ENCODE measurements at places on chromosomes 6 and 20.

- DNase-seq = no peak
These were observed 83.5 kb downstream of the CD164 start for GRCh38 chr6:109298605-109299264.

DNA sequence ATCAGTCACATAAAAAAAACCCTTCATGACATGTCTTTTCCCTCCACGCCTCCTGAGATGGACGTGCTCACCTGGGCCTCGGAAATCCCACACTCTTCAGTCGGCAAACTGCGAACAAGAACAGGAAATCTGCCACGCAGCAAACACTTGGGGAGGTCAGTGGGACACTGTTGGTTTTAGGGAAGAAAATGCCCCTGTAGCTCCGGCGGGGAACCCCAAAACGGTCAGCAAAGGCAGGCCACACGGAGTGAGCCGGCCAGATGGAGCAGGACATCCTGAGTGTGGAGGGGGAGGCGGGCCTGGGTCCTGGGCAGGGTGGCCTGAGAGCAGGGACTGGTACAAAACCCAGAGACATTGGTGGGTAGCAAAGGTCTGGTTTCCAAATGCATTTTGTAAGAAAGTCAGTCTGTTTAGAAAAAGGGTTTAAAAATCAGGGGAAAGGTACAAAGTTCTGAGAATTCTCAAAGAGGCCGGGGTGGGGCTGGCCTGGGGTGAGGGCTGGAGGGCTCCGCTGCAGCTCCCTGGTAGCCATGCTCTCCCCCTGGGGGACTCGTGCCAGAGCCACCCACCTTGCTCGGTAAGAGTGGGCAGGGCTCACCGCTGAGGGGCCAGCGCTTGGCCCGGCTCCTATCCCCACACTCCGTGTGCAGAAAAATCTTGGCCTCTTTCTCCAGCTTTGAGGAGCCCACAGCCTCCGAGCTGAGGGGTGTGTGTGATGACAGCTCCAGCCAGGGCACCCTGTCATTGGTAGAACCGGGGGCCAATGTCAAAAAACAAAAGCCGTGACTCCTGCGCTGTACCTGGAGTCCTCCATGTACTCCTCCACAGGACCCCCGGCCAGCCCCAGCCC, 5.2 kb downstream of the SLC2A4RG start:
- no peak for DNase-seq

DNA sequence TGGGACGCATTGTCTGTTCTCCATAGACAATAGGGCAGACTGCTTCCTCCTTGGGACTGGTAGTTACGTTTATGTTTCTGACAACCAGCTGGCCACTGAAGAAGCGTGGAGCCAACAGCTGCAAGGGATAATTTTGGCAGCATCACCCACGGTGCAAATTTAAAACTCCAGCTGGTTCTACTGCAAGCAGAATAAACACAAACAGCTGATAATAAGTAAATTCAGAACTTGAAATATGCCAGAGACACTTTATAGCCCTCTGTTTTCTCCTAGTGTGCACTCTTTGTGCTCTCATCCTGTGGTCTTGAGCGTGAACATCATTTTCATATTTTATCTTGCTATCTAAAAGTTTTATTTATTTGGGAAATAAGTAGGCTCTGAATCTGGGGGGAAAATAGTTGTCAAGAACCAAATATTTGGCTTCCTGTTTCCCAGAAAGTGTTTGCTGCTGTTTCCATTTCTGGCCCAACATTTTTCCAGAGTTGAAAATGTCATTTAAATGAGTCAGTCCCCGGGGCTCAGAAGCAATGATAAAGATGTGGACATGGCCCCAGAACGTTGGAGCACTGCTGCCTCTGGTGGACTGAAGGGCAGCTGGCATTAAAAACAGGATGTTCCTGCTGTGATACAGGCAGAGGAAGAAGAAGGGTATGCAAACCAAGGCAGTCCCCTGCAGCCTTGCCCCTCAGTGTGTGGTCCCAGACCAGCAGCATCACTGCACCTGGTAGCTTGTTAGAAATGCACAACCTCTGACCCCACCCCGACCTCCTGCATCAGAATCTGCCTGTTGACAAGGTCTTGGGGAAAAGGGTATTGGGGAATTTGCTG, 12.5 kb upstream of the THBD start:
- no peak for DNase-seq

GRCh38 chr6:36195471-36196112, 952 bp upstream of the BRPF3 start:
- no peak for DNase-seq

GRCh38 chr6:85078058-85078457, 313.7 kb upstream of the TBX18 start:
- DNase-seq = no peak

DNA sequence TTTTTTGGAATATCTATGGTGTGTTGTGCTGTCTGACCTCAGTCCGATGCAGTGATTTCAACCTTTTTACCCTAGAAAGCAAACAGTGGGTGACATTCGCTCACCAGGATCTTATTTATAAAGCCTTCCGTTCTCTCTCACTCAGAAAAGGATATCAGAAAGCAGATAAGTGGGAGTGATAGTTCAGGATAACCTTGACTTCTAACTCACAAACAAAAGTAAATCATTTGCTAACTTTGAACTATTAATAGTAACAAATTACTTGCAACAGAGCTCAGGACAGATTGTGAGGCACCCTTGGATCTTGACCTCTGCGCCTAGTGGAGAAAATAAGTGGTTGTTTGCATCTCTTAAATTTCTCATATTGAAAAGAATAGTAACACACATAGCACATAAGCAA, 637.1 kb upstream of the CITED2 start:
- DNase-seq = no peak

DNA sequence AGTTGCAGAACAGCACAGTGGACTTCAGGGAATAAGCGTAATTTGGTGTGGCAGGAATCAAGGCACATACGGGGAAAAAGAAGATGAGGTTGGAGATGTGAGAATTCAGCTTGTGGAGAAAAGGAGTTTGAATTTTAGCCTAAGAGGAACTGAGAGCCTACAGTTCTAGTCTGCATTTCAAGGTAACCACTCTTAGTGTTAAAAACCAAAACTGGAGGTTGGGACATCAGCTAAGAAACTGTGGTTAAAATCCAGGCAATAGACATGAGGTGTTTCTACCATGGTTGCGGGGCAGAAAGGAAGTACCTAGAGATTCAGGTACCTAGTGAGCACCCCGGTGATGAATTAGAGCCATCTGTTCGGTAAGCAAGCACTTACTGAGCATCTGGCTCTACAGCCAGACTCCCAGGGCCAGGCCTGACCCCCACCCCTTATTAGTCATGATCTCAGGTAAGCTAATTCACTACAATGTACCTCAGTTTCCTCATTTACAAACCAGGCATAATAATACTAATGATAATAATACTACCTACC, 44.4 kb downstream of the FAXC start:
- DNase-seq = no peak

DNA sequence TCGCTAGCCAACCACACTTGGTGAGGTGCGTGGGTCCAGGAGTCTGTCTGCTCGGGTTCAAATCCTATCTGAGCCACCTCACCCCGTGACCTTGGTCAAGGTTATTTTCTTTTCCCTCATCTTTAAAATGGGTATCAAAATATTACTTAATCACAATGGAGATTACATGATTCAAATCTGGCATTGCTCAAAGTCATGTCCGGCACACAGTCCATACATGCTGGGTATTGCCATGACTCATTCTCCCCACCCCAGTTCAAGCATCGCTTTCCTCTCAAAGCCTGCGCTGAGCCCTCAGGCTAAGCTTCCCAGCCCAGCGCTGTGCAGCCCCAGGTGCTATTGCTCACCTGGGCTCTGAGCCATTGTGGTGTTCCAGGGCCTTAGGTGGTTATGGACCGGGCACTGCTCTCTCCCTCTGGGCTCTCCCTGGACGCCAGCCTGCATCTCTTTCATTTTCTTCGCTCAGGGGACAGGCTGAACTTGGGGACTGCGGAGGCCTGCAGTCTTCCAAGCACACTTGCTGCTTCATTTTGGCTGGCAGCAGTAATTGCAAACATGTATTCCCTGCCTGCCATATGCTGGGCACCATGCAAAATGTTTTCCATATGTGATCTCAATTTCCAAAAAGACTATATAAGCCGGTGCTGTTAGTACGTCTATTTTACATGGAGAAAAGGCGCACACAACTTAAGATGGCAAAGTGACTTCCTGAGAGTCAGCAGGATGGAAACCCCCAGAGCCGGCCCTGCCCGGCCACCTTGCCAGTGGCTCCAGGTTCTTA, 27.3 kb downstream of the WRNIP1 start:
- DNase-seq = no peak

DNA sequence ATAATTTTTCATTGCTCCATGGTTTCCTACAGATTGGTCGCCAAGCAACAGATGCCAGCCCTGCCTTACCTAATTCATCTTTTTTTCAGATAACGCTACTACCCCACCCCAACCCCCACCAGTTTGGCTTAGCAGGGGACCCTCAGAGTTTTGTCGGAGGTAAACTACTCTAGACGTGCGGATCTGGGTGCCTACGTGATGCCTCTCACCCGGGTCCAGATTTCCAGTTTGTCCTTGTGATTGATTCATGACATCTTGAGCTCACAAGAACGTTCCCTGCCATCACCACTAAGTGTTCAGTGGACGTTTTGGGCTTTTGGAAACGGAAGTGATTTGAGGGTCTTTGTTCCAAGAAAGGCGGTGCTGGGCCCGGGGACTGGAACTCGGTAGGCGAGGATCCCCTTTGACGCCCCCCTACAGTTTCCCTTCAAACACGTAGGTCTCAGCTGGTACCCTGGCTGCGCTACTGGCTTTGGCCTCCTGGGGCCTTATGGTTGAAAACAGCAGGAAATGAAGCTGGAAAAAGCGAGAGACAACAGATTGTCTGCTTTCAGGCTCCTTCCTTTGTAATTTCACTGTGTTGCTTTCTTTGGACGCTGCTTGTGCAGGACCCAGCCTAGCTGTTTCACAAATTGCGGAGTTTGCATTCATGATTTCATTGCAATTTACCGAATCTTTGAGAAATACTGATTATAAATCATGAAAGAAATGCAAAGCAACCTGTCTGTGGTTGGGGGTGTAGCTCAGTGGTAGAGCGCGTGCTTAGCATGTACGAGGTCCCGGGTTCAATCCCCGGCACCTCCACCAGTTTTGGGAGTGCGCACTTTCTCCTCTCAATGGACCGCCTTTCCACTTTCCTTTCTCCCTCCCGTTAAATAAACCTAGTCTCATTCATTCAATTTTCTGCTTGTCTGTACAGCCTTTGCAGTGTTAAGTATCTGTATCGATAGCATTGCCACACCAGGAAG, 81.0 kb downstream of the GPX5 start:
- DNase-seq = no peak

GRCh38 chr6:48757661-48758060, 646.7 kb upstream of the PTCHD4 start:
- DNase-seq = no peak

- DNase-seq = no peak
These were observed 2.2 kb downstream of the APCDD1L start for GRCh38 chr20:58512808-58513552.

- DNase-seq = no peak
These were observed 8.2 kb downstream of the GCNT2 start for GRCh38 chr6:10529231-10529801.

DNA sequence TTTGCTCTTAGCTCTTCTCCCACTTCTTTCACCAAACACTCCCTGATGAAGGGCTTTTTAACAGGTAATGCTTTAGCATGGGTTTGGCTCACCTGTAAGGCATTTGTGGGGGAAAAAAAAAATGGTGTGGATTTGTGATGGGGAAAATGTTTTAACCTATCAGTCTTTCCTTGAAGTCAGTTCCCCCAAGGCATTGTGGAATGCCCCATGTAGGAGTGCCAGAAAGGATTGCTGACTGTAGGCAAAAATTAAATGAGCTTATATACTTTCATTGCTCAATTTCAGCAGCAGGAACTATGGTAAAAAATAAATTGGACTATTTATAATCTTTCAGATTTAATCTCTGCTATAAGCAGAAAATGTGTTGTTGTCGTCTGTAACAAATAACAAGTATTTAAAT, 10.6 kb upstream of the SASH1 start:
- no peak for DNase-seq

GRCh38 chr6:139349464-139350020, 24.9 kb downstream of the CITED2 start:
- no peak for DNase-seq
